ENCODE measurements at places on chromosomes 6 and 20.
A peak's percentile ranks its signal among the peaks of the same experiment; 100 is the strongest.

- DNase-seq = no peak
Measured at GRCh38 chr6:170271771-170272314, 19.0 kb downstream of the DLL1 start.

GRCh38 chr6:4253604-4254231 lies 118.3 kb upstream of the ECI2 start:
- DNase-seq = no peak

GRCh38 chr6:32972353-32973143 lies 4.2 kb downstream of the BRD2 start:
- DNase-seq = peak; percentile 22

- no peak for DNase-seq
Measured at GRCh38 chr6:161235776-161236633, 37.9 kb downstream of the AGPAT4 start.

- no peak for DNase-seq
Measured at GRCh38 chr6:140602431-140603248, 1228.2 kb upstream of the CITED2 start.

DNA sequence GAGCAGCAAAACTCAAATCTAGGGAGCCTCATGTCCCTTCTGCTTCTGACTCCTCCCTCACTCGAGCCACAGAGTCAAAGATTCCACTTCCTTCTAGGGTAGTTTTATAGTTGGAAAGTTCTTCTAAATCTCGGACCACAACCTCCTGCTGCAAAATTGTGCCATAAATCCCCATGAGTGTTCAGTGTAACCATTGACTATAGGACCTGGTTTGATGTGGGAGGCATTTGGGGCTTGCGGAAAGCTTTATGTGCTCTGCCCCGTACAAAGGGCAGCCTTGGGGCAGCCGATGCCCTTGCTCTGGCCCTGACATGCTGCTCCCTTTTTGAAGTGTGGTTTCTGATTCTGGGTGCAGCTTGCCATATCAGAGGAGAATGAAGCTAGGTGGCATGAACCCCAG lies 43.6 kb upstream of the IER3 start:
- DNase-seq = no peak

- no peak for DNase-seq
Measured at GRCh38 chr6:113591896-113592827, 265.0 kb upstream of the MARCKS start.

GRCh38 chr6:88662163-88662580 lies 301.2 kb downstream of the RNGTT start:
- no peak for DNase-seq

GRCh38 chr20:34363465-34364222 lies 571 bp downstream of the ITCH start:
- no peak for DNase-seq
